ENCODE measurements at places on chromosomes 5 and 9. TPM values are rescaled to one million over a fixed set of nuclear protein-coding genes. Genes with fewer than 3 reads are reported as not detected.
A peak's percentile ranks its signal among the peaks of the same experiment; 100 is the strongest.

DNA sequence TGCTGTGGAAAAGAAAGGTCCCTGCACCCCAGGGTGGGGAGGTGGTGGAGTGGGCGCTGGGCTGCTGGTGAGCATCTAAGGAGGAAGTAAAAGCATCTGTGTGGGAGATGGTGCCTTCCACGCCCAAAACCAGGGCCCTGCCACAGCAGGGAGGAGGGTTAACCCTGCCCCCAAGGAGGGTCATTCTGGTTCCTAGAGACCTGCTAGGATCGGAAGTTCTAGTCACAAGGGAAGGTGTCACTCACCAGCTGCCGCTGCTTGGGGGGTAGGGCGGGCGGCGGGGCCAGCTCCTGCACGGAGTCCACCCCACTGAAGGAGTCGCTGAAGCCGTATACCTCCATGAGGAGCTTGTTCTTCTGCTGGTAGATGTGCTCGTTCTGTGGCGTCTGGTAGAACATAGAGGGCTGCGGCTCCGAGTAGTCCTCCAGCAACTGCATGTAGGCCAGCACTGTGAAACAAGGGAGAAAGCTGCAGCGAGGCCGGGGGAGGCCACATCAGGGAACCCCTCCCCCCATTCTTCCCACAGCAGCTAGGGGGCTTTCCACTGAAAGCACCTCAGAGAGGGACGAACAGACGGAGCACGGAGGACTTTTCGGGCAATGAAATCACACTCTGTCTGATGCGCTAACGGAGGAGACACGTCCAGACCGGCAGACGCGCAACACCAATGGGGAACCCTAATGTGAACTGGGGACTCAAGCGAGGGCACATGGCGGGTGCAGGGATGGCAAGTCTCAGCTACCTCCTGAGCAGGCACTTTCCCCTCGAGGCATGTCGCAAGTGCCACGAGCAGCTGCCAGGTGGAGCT, 76.4 kb downstream of the PRRT1B start:
- no peak for DNase-seq

- no peak for DNase-seq
Observed at GRCh38 chr5:9619331-9620092, 10.6 kb downstream of the TAS2R1 start.

DNA sequence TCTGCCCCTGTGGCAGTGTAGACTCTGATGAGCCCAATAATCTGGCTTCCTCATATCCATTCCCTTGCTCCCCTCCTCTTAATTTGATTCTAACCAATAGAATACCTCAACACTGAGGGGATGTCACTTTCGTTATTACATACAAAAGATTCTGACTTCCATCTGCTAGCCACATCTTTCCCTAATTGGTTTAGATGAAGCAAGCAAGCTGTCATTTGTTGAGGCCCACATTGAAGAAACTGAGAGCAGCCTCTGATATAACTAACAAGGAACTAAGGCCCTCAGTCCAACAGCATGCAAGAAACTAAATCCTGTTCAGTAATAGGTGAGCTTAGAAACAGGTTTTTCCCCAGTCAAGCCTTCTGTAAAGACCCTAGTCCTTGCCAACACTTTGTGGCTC, 5.8 kb downstream of the ADAMTS6 start:
- DNase-seq, result no peak

DNA sequence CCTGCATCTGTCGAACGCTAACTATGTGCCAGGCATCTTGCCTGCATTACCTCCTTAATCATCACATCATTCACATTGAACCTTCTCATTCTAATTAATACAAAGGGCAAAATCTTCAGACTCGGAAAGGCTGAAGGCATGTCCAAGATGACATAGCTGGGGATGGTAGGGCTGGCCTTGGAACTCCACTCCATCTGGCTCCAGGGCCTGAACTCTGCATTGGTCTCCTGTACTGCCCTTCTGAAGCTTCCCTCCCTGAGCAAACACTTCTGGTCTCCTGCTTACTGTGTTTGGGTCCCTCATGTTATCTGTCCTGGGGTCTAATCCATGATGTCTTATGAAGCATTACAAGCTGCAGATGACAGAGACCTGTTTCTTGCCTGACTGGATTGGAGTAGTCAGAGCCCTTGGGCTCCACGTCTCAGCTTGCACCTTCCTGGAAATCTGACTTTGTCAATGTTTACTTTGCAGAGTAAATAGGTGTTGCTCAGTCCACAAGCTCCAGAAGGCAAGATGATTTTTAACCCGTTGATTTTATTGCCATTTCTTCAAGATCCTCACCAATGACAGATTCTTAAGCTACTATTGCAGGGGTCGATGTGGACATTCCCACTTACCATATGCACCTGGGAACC, 106.1 kb downstream of the GALNT10 start:
- no peak for DNase-seq

DNA sequence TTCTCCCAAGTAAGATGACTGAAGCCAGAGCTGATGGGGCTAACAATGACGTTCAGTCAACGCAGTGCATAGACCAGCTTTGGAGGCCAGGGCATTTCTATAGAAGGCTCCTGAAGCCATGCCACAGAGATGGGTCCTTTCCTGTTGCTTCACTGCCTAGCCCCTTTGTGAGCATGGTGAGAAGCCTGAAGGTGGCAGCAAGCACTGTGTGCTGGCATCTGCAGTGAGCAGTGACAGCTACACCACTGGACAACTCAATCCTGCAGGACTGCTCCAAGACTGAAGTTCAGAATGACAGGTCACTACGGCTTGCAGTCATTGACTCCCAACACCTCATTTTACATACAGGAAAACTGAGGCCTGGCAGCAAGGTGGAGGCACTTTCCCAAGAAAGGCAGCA, 229.0 kb downstream of the TSSK1B start:
- DNase-seq, result no peak

GRCh38 chr5:55062039-55062779, 38.2 kb downstream of the GZMK start:
- DNase-seq, result peak; percentile 45

- no peak for DNase-seq
Observed at GRCh38 chr9:95181835-95182234, 135.7 kb downstream of the FANCC start.

- no peak for DNase-seq
Observed at GRCh38 chr9:73006986-73007385, 54.1 kb upstream of the ALDH1A1 start.

GRCh38 chr5:17359451-17360011, 138.5 kb upstream of the TAF11L2 start:
- DNase-seq, result no peak

- DNase-seq, result no peak
Observed at GRCh38 chr5:73336366-73336765, 112.2 kb downstream of the FOXD1 start.

- no peak for DNase-seq
Observed at GRCh38 chr9:76901801-76902200, 4.1 kb downstream of the PRUNE2 start.

- DNase-seq, result no peak
Observed at GRCh38 chr9:84838879-84839278, 169.3 kb downstream of the NTRK2 start.

GRCh38 chr5:9698125-9698826, 68.1 kb upstream of the TAS2R1 start:
- no peak for DNase-seq

DNA sequence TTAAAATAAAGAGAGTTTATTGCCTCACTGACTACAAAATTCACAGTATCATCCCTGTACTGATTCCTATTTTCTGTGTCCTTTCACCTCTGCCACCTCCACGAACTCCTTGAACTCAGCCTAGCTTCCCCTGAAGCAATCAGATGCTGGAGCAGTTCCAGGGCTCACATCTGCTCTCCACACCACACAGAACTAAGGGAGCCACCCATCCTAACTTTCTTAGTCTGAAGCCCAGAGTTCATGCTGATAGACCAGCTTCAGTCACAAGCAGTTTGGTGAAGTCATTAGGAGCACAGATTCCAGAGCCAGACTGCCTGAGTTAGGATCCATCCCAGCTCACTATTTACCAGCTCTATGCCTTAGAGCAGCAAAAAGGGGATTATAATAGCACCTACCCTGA, 15.6 kb upstream of the EPB41L4A start:
- DNase-seq, result no peak

- DNase-seq, result no peak
Observed at GRCh38 chr5:133990396-133990795, 14.4 kb downstream of the VDAC1 start.

- DNase-seq, result no peak
Observed at GRCh38 chr9:28607843-28608242, 1034.6 kb upstream of the C9orf72 start.

The SPATA9 gene
- total RNA-seq, result not detected

The SLC6A19 gene
- total RNA-seq, result not detected

The CARTPT gene
- total RNA-seq, result not detected

The CTXN3 gene
- total RNA-seq, result not detected

The NDOR1 gene
- 18.6 TPM for total RNA-seq

The GKAP1 gene
- 9.3 TPM for total RNA-seq

The C8G gene
- total RNA-seq, result not detected

The CARD9 gene
- total RNA-seq, result 0.14 TPM

The ARHGEF28 gene
- total RNA-seq, result not detected

The HTR1A gene
- total RNA-seq, result not detected

The FAM221B gene
- not detected for total RNA-seq

The SLC6A18 gene
- total RNA-seq, result not detected

Measured in CD8-positive, alpha-beta T cell (primary cell).